ENCODE measurements at places on chromosomes 3 and 15. TPM values are rescaled to one million over a fixed set of nuclear protein-coding genes. Genes with fewer than 3 reads are reported as not detected.

DNA sequence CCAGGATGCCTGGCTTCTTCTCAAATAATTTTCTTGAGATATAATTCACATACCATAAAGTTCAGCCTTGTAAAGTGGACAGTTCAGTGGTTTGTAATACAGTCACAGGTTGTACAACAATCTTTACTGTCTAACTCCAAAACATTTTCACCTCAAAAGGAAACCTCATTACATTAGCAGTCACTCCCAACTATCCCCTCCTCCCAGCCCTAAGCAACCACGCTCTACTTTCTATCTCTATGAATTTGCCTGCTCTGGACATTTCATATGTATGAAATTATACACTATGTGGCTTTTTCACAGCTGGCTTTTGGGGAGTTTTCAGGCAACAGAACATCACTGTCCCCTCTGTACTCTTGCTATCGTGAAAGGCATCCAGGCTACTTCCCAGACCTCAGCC, 17.5 kb downstream of the TGM5 start:
- no peak for DNase-seq
- peaks cover 24% of the 10 kb centered on the region for H3K4me1 ChIP-seq
- H3K27me3 ChIP-seq: no peaks in the 10 kb centered on the region
- H3K27ac ChIP-seq: peak overlapping the region; percentile 15
- H3K4me3 ChIP-seq: no peak overlapping the region
- H3K36me3 ChIP-seq: no peaks in the 10 kb centered on the region

DNA sequence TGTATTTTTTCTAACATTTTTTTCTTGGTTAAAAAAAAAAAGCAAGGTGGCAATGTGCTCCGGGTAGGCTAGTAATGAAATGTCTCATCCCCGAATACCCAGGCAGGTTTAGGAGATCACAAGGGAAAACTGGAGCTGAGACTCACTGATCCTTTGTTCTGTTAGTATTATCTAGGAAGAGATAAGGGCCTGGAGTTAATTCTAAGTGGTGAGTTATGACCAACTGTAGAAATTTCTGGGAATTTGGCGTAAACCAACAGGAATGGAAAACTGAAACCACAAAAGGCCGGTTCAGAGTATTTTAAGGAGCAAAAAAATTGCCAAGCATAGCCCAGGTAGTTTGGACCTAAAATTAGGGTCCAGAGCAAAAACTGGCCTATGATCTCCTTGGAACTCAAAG, 12.4 kb downstream of the PPM1M start:
- H3K4me3 ChIP-seq: no peak overlapping the region
- H3K27ac ChIP-seq: no peak overlapping the region
- H3K27me3 ChIP-seq: no peaks in the 10 kb centered on the region

CFAP20DC gene
- 0.53 TPM for total RNA-seq

FANCD2OS gene
- not detected for total RNA-seq

GRCh38 chr3:171813897-171814460, 3.7 kb upstream of the PLD1 start:
- H3K27me3 ChIP-seq: no peaks in the 10 kb centered on the region
- no peak overlapping the region for H3K27ac ChIP-seq
- H3K36me3 ChIP-seq: no peaks in the 10 kb centered on the region
- H3K4me1 ChIP-seq: peaks cover 33% of the 10 kb centered on the region

GRCh38 chr3:184239708-184240107, 9.1 kb downstream of the ALG3 start:
- DNase-seq: no peak
- H3K36me3 ChIP-seq: peaks cover 28% of the 10 kb centered on the region
- no peak overlapping the region for H3K4me3 ChIP-seq
- H3K27ac ChIP-seq: no peak overlapping the region
- no peaks in the 10 kb centered on the region for H3K27me3 ChIP-seq

All from suprapubic skin (tissue), 4 donors.